WERI-Rb-1 (cell line): ENCODE measurements at places on chromosomes 7 and 10.

- no peak for DNase-seq
These were observed 231.7 kb downstream of the SKIDA1 start for GRCh38 chr10:21293518-21294356.

- DNase-seq = peak; percentile 98
These were observed at the start of gene ZFYVE27 for GRCh38 chr10:97736902-97737769. Gene ZFYVE27, plus strand, starts transcription at chr10:97737128. Its CDS starts 1,350 bp downstream, at chr10:97738478.

- no peak for DNase-seq
These were observed 377.6 kb downstream of the PHTF2 start for GRCh38 chr7:78176171-78176570.

- DNase-seq = no peak
These were observed 92.9 kb downstream of the BMPR1A start for GRCh38 chr10:86849181-86849894.

- DNase-seq = no peak
These were observed 132.1 kb downstream of the DLG5 start for GRCh38 chr10:77794256-77795142.

DNA sequence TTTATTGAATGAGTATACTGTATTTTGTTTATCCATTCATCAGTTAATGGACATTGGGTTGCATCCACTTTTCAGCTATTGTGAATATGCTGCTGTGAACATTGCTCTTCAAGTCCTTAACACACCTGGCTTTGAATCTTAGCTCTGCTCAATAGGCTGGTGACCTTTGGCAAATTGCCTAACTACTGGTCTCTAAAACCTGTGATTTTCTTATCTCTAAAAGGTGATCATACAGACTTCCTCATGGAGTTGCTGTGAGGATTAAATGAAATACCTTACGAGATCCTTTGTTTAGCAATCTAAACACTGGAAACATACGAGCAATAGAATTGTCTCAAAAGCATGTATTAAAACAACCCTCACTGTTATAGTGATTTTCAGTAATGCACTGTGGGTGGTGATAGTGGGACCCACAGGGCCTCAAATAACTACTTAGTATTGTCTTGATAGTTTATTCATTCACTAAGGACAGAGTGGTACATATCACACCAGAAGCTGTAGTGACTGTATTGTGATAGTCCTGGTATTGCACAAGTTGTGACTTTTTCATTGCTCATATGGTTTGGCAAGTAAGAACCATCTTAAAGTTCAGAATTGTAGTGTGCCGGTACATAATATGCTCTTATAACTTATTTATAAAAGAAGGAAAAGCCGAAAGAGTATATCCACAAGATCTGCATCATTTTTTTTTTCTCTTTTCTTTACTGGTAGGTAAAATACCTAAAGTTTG is 257.6 kb downstream of the EXOC4 start:
- DNase-seq = no peak

DNA sequence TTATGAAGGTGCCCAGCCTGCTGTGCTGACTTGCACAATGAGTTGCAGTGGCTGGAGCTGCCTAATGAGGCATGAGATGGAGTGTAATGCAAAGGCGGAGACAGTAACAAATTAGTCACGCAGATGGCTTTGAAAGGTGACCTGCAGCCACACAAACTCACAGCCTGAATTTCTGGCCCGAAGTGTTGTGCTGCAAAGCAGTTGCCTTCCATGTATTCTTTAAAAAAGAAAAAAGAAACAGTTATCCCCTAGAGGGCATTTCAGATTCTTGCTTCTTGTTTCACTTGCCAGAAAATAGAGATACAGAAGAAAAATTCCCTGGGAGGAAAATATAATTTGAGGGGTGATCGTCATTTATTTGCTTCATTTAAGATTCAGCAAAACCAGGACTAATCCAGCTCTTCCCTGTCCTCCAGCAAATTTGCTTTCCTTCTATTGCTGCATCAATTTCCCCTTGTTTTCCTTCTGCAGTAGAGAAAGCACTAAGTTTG is 239.9 kb downstream of the ADRA2A start:
- DNase-seq = no peak

- DNase-seq = peak; percentile 68
These were observed 38.3 kb downstream of the AKR1B1 start for GRCh38 chr7:134420424-134421125.
